ENCODE measurements at places on chromosomes 3 and 15.

GRCh38 chr3:132034097-132034485 is 723 bp downstream of the CPNE4 start:
- no peak for DNase-seq

GRCh38 chr3:189978753-189979152 is 141.9 kb downstream of the P3H2 start:
- no peak for DNase-seq

GRCh38 chr3:48411041-48411588 is 18.8 kb downstream of the PLXNB1 start:
- DNase-seq, result no peak

DNA sequence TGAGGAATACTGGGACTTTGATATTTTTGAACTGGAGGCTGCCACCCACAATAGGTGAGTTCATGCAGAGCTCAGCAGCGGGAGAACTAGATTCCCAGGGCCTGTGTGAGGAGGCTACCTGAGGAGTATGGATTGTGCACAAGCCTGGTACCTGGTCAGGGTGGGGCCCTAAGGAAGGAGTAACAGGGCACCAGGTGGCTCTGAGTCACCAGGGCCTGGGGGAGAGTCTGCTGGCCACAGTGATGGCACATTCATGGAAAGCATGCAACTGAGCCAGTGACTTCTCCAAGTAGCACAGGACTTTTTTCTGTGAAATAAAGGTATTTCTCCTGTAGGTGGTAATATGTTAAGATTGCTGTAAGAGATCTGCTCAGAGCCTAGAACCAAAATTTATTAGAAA is 134.4 kb downstream of the PDE8A start:
- DNase-seq, result no peak

- no peak for DNase-seq
Observed at GRCh38 chr15:52183562-52184173, 7.5 kb downstream of the GNB5 start.

DNA sequence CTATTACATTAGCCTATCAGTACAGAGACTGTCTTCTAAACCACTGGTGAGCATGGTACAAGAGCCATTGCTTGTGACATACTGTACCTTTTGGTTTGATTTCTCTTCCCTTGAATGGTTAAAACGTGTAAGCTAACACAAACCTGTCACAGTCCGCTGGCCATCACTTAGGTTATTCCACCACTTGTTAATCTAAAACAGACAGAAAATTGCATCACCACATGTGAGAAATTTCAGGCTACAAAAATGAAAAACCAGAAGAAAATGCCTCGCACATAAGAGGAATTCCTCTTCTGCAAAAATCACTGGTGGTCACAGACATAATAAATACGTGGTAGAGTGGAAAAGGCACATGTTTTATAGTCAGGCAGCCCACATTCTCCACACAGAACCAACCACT is 22.1 kb downstream of the PARL start:
- DNase-seq, result no peak

- no peak for DNase-seq
Observed at GRCh38 chr3:125025642-125026041, 30.2 kb downstream of the HEG1 start.

- DNase-seq, result no peak
Observed at GRCh38 chr3:195897853-195898415, 10.4 kb downstream of the TNK2 start.

DNA sequence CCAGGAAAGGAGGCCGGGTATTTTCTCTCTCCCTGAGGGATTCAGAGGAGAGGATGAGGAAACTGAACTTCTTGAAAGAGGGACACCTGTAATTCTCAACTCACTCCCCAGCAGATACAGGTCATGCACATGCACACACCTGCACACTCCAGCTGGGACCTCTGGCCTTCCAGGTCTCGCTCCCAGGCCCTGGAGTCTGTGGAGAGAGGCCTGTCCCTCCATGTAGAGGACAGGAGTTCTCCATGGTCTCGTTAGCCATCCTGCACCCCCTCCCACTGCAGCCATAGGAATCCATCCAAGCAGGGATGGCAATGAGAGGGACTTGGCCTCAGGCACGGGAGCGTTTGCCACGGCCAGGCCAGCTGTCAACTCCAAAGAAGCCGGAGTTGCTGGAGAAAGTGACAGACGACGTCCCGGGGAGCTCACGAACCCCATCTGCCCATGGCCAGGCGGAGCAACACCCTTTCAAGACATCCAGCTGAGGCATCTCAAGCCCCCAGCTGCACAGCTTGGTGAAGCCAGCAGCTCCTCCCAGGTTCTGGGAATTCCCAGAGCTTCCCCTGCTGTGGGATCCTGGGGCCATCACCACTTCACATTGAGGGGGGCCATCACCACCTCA is 223.3 kb downstream of the UACA start:
- no peak for DNase-seq

- DNase-seq, result no peak
Observed at GRCh38 chr3:39209329-39209970, 17.1 kb upstream of the XIRP1 start.

GRCh38 chr3:124295362-124295761 is 303.4 kb upstream of the ROPN1 start:
- DNase-seq, result no peak

DNA sequence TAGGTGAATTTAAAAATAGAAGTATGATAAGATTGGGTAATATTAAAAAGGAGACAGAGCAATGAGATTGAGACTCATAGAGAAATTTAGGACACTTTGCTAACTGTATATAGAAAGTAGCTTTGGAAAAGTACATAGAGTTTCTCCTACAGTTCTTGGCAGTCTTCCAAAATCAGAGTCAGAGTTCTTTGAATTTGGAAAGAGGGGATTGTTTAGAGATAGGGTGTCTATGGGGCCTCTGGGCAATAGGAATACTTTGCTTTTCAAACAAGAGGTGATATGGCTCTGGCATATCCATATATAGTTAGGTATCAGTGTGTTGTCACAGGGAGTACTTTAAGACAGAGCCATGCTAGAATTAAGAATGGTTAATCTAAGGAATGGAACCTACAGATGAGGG is 477.1 kb upstream of the KCNMB2 start:
- DNase-seq, result no peak

DNA sequence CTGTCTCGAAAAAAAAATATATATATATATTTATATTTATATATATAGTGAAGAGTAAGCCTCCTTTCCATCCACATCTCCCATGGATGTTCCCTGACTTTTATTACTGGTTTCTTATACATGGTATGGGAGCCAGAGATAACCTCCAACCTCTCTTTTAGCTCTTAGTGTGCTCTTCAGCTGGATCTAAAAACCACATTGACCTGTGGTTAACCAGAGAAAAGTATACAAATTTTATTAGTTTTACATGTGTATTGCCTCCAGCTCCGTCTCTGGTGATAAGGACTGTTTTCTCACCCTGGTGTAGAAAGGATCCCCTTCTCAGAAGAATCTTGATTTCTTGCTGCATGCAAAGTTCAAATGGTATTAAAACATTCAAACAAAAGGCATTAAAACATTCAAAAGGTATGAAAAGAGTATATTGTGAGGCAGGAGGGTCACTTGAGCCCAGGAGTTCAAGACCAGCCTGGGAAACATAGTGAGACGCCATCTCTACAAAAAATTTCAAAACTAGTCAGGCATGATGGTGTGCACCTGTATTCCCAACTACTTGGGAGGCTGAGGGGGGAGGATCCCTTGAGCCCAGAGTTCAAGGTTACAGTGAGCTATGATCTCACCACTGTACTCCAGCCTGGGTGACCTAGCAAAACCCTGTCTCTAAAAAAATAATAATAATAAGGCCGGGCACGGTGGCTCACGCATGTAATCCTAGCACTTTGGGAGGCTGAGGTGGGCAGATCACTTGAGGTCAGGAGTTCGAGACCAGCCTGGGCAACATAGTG is 13.5 kb upstream of the TTBK2 start:
- no peak for DNase-seq

GRCh38 chr3:126515066-126515706 is 2.4 kb downstream of the UROC1 start:
- no peak for DNase-seq

GRCh38 chr3:184156522-184156955 is 1.4 kb downstream of the DVL3 start:
- DNase-seq, result no peak

GRCh38 chr3:136751316-136752171 is 634 bp downstream of the STAG1 start:
- no peak for DNase-seq

DNA sequence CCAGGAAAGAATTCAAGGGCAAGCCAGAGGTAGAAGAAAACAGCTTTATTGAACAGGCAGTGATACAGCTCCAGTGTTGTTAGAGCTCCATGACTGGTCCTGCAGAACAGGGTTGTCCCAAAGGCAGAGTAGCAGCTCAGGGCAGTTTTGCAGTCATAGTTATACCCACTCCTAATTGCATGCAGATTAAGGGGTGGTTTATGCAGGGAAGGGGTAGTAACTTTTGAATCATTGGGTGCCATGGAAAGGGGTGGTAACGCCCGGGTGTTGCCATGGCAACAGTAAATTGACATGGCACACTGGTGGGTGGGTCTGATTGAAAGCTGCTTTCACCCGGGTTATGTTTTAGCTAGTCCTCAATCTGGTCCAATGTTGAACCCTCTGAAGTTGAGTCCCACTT is 9.7 kb upstream of the RAB6B start:
- DNase-seq, result no peak

DNA sequence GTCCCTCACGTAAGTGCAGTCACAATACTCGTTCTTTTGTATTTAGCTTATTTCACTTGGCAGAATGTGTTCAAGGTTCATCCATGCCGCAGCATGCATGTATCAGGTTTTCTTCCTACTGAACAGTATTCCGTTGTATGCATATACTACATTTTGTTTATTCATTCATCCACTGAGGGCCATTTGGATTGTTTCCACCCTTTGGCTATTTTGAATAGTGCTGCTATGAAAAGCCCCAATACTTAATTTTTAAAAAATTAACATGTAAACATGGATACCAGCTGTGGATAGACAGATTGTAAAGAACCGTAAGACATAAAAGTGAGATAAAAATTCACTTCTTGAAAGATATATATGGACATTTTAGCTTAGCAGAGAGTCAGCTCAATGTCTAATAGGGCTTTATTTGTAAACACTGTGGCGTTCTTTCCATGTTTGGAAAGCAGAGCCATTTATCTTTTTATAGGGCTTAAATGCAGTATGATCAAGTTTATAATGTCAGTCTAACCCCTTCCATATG is 115.9 kb downstream of the VPS8 start:
- DNase-seq, result no peak

- no peak for DNase-seq
Observed at GRCh38 chr15:89171136-89172072, 50.0 kb downstream of the RLBP1 start.

DNA sequence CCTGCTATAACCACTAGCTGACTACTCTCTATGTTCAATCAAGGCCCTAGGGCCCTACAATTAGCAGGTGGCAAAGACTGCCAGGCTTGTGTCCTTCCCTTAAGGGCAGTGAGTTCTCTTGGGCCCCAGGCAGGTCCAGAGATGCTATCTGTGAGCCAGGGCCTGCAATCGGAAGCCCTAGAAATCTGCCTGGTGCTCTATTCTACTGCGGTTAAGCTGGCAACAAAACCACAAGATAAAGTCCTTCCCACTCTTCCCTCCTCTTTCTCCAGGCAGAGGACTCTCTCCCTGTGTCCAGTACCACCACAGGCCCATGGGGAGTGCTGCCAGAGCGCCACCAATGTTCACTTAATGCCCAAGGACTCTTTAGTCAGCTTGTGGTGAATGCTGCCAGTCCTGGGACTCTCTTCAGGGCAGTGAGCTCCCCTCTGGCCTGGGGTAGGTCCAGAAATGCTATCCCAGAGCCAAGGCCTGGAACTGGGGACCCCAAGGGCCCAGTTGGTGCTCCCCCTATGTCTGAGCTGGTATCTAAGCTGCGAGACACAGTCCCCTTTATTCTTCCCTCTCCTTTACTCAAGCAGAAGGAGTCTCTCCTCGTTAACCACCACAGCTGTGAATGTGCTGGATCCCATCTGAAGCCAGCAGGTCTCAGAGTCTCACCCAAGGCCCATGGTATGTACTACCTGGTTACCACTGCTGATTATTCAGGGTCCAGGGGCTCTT is 34.7 kb downstream of the XXYLT1 start:
- no peak for DNase-seq

- DNase-seq, result no peak
Observed at GRCh38 chr3:192367616-192368015, 359.7 kb downstream of the FGF12 start.

GRCh38 chr3:3015185-3016089 is 94.7 kb downstream of the IL5RA start:
- DNase-seq, result no peak

- no peak for DNase-seq
Observed at GRCh38 chr15:95174301-95175259, 943.2 kb downstream of the MCTP2 start.

DNA sequence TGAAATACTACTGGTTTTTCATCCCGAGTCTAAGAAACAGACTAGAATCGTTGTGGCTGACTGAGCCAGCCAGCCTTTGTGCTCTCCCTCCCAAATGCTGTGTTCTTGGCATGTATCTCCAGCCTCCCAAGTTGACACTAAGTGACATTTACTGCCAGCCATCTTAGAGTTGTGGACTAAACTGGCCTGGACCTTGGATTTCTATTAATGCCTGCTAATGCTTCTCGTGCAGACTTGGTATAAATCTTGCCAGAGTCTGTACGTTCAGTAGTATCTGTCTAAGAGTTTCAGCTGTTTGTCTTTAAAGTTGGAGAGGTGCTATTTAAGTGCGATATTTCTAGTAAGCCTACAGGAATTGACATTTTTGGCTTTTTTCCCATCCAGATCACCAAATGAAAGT is 166.6 kb upstream of the BHLHE40 start:
- DNase-seq, result no peak

DNA sequence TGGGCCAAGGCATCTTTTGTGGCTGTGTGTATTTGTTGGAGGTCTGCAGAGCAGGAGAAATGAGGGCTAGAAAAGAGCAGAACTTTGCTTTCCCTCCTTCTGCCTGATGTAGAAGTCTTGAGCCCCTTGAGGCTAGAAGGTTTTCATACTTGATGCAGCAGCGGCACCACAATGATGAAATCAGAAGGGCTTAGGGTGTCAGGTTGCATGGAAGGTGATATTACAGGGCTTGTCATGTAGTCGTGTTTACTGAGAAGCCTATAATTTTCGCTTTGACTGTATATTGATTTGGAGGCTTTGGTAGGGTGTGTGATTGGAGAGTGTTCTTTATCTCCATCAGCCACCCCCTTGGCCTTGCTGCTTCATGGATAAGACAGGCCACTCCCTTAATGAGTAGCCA is 339.8 kb downstream of the THSD4 start:
- no peak for DNase-seq

- no peak for DNase-seq
Observed at GRCh38 chr3:127445581-127446343, 144.8 kb downstream of the TPRA1 start.

Measured in non-pigmented ciliary epithelial cell (primary cell).